Nephron progenitor cell (in vitro differentiated cells): ENCODE measurements at places on chromosomes 16 and 17.
A peak's percentile ranks its signal among the peaks of the same experiment; 100 is the strongest.

DNA sequence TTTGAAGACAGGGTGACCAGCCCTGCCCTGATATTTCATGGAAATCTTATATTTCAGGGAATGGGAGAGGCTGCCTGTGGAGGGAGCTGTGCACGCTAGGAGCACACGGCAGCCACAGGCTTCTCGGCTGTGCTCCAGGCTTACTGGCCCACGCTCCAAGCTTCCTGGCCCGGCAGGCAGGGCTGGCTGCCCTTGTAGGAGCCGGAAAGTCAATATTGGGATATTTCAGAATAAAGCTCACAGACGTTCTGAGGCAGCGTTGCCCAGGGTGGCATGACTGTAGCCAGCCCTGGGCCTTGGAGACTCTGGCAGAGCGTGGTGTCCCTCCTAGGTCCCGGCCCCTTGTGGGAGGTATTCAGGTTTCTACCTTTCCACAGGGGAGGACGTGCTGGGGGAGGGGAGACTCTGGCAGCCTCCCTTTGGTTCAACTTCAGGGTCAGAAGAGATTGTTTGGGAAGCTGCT lies 95.6 kb downstream of the NPIPB11 start:
- DNase-seq, result no peak

GRCh38 chr17:193426-193810 lies 12.0 kb upstream of the DOC2B start:
- no peak for DNase-seq

DNA sequence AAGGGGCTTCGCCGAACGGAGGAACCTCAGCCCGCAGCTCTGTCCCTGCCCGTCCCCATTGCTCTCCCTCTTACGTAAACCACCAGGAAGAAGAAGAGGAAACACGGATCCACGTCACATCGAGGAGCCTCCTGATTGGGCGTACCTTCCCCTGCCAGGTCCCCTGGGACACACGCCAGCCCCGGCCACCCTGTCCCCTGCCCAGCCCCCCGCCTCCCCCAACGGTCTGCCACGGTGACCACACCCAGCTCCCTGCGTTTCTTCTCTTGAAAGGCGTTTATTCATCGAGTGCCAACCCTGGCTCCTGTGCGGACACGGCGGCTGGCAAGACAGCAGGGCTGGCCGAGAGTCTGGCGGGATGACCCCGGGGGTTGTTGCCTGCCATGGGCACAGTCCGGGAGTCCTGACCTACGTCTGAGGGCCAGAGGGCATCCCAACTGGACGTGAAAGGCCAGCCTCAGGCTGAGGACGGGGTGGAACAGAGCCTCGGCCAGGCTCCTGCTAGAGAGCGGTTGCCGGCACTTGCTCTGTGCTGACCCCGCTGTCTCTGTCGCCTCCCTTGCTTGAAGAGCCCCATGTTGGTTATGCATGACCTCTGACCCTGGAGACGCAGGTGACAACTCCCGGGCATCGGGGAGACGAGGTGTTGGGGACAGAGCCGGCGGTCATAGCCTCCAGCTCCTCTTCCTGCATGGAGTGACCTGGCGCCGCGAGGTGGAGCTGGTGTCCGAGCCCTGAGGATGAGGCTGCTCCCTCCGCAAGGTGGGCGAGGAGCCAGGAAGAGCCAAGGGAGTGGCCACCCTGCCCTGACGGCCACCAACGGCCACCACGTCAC lies 40.5 kb upstream of the ACSF3 start:
- DNase-seq, result no peak

DNA sequence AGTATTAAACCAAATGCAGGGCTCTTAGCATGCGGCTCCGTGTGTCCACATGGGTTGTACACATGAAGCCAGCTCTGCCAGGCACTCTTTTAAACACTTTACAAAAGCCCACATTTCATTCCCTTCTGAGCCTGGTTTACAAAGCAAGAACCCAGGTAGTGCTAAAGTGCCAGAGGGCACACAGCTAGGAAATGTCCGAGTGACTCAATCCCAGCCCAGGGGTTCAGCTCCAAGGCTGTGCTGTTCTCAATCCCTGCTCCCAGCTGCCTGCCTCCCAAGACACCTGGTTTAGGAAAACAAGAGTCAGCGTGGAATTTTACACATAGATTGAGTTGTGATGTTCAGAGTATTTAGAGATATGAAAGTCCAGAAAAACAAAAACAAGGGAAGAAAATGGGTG lies 13.3 kb upstream of the DCAF7 start:
- DNase-seq, result no peak

DNA sequence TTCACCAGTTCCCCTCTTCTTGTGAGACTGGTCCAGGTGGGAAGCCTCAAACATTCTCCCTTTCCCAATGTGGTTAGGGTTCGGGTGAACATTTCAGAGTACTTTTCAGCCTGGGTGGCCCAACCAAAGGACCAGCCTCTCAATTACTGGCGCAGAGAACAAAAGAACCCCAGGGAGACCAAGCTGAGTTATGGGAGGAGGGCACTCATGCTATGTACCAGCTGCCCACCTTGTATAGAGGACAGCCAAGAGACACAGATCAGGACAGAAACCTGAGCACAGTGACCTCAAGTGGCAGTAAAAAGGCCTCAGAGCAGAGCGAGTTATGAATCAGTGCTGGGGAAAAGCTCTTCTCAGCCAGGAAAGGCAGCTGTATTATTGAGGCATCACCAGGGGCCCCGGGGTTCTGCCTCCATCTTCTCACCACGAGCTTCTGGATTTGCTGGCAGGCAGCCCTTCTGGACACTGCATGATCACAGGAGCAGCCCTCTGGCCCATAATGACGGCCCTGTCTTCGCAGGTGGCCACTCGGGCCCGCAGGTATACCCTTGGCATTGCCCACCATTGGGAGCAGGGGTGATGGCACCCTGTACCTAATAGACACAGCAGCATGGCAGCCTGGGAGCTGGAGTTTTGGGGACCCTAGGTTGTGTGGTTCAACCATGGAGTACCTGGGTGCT lies 3.8 kb downstream of the G6PC3 start:
- DNase-seq, result no peak

DNA sequence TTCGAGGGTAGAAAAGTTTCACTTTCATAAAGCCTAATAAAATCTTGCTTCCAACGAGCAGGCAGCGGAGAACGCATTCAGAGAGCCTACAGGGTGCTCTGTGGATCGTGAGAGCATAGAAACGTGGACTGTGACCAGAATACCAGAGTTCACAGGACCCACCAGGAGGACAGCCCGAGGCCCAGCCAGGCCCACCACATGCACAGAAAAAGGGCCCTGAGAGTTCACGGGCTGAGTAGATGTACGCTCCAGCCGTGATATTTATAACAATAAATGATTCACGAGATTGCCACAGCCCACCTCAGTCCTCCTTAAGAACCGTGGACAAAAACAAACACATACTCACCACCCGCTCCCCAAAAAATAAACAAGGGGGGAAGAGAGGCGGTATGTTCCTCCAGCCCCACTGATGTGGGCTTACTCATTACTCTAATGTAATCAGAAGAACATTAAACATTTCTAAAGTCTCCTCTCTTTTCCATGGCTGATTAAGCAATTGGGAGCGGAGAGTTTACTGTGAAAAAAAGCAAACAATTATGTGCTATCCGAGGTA lies 207.2 kb downstream of the C16orf78 start:
- no peak for DNase-seq

GRCh38 chr17:80774643-80775281 lies 216.9 kb upstream of the CHMP6 start:
- DNase-seq, result no peak

DNA sequence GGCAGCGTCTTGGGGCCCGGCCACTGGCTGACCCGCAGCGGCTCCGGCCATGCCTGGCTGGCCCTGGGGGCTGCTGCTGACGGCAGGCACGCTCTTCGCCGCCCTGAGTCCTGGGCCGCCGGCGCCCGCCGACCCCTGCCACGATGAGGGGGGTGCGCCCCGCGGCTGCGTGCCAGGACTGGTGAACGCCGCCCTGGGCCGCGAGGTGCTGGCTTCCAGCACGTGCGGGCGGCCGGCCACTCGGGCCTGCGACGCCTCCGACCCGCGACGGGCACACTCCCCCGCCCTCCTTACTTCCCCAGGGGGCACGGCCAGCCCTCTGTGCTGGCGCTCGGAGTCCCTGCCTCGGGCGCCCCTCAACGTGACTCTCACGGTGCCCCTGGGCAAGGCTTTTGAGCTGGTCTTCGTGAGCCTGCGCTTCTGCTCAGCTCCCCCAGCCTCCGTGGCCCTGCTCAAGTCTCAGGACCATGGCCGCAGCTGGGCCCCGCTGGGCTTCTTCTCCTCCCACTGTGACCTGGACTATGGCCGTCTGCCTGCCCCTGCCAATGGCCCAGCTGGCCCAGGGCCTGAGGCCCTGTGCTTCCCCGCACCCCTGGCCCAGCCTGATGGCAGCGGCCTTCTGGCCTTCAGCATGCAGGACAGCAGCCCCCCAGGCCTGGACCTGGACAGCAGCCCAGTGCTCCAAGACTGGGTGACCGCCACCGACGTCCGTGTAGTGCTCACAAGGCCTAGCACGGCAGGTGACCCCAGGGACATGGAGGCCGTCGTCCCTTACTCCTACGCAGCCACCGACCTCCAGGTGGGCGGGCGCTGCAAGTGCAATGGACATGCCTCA lies 773 bp downstream of the NTN3 start:
- no peak for DNase-seq

GRCh38 chr16:12271006-12271405 lies 294.5 kb downstream of the SNX29 start:
- DNase-seq, result peak; percentile 34

DNA sequence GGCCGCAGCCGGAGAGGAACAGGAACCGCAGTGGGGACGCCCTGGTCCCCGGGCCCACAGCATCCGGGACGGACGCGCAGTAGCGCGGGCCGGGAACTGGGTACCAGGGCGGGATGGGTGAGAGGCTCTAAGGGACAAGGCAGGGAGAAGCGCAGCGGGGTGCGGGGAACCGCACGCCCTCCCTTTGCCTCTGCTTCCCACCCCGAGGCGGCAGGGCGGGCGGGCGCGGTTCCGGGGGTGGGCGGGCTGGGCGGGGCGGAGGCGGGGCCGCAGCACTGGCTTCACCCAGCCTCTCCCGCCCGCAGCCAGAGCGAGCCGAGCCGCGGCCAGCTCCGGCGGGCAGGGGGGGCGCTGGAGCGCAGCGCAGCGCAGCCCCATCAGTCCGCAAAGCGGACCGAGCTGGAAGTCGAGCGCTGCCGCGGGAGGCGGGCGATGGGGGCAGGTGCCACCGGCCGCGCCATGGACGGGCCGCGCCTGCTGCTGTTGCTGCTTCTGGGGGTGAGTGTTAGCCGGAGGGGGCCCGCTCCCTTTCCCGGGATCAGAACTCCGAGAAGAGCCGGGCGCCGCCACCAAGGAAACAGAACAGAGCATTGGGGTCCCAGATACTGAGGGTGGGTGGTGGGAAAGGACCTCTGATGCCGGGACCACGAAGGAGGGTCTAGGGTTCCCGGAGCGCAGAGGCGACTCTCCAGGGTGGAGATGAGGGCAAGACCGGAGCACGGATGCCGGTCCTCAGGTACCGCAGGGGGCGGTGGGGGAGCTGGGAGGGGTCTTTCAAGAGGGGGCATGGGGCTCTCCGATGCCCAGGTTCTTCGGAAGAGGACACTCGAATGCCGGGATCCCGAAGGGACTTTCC lies at the start of gene NGFR:
Gene NGFR, plus strand, starts transcription at position 308 of the 856 bp plus-strand sequence. Its CDS starts 125 bp downstream, at position 433.
- DNase-seq, result peak; percentile 72

- DNase-seq, result no peak
Observed at GRCh38 chr17:44362459-44362948, 1.1 kb downstream of the FAM171A2 start.

DNA sequence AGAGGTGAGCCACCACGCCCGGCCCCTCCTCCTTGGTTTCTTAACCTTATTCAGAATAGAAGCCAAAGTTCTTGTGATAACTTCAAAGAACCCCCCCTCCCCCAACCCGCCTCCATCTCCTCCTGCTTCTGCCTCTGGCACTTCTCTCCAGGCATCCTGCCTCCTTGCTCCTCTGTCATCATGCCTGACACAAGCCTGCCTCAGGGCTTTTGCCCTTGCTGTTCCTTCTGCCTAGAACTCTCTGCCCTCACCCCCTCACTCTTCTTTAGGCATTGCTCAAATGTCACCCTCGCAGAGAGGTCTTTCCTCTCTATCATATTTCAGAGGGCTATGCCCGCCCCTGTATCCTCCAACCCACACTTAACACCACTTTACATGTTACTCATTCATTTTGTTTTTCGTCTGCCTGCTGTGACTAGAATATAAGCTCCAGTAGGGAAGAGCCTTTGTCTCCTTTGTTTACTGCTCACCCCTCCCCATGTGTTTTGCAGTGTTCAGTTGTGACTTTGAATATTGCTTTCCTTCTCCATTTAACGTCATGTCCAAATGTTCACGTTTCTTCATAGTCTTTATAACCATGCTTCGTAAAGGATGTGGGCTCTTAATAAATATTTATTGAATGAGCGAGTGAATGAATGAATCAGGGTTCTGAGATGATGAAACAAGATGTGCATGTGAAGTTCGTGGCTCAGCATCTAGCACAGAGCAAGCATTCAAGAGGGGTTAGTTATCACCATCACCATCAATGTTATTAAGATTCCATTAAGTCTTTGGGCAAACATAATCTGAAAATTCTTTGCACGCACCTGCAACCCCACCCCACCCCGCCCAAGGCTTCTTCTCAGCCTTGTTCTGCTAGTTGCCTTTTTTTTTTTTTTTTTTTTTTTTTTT lies 186.2 kb upstream of the WSCD1 start:
- DNase-seq, result no peak

DNA sequence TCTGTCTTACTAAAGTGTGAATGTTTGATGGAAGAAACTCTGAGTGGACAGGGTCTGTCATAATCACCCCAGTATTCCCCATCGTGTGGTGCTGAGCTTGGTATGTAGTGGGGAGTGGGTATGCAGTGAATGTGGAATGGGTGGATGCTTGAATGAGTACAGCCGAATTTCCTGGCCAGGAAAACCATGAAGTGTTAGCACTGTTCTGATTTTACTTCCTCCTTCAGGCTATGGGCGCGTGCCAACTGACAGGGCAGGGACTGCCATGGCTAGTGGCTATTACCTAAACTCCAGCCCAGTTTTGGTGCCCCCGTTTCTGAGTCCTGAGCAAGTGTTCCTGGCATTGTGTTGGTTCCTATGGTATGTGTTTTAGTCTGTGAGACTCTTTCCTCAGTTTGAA lies 48.6 kb downstream of the PRKCA start:
- no peak for DNase-seq

DNA sequence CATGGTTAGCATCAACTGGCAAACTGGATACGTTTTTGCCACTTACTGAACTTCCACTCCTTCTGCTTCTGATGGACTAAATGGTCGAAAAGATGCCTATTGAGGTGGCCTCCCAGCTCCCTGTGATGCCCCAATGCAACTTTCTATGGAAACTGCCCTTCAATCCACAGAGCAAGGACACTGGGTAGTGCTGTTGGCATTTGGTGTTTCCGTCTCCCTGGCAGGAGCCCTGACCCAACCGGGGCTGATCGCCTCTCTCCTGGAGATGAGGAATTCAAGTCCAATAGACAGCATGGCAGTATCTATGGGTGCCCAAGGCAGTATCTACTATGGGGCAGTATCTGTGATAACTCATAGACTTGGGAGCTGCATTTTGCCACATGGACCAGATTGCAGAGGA lies 116.3 kb upstream of the IRX3 start:
- DNase-seq, result no peak

DNA sequence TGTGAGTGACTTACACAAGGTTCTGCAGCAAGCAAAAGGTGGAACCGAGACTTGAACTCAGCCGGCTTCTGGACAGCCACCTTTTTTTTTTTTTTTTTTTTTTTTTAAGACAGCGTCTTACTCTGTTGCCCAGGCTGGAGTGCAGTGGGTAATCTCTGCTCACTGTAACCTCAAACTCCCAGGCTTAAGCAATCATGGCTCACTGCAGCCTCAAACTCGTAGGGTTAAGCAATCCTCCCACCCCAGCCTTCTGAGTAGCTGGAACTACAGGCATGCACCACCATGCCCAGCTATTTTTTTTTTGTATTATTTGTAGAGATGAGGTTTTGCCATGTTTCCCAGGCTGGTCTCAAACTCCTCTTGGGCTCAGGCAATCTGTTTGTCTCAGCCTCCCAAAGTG lies 55.2 kb upstream of the GOT2 start:
- no peak for DNase-seq

GRCh38 chr17:28334171-28334570 lies 1.1 kb downstream of the IFT20 start:
- DNase-seq, result no peak
